Left ventricle myocardium inferior (tissue), 1 donor: ENCODE measurements at places on chromosomes 4 and X. TPM values are rescaled to one million over a fixed set of nuclear protein-coding genes. Genes with fewer than 3 reads are reported as not detected.
A peak's percentile ranks its signal among the peaks of the same experiment; 100 is the strongest.

GRCh38 chr4:105650190-105650589 is 58.3 kb downstream of the INTS12 start:
- no peak for DNase-seq
- no peaks in the 10 kb centered on the region for H3K36me3 ChIP-seq
- H3K27ac ChIP-seq: no peak overlapping the region

DNA sequence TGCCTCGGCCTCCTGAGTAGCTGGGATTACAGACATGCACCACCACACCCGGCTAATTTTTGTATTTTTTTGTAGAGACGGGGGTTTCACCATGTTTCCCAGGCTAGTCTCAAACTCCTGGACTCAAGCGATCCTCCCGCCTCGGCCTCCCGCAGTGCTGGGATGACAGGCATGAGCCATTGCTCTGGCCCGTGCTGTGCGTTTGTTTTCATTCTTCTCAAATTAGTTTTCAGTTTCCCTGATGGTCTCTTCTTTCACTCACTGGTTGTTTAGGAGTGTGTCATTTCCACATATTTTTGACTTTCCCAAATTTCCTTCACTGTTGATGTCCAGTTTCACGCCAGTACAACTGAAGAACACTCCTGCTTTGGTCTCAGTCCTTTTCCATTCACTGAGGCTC is 31.8 kb downstream of the SH3TC1 start:
- no peak for DNase-seq
- H3K27me3 ChIP-seq: no peaks in the 10 kb centered on the region
- peaks cover 32% of the 10 kb centered on the region for H3K36me3 ChIP-seq

- H3K27me3 ChIP-seq: no peaks in the 10 kb centered on the region
- no peak overlapping the region for H3K4me3 ChIP-seq
- no peak overlapping the region for H3K27ac ChIP-seq
- DNase-seq: no peak
Observed at GRCh38 chrX:123771449-123772064, 38.7 kb upstream of the THOC2 start.

DNA sequence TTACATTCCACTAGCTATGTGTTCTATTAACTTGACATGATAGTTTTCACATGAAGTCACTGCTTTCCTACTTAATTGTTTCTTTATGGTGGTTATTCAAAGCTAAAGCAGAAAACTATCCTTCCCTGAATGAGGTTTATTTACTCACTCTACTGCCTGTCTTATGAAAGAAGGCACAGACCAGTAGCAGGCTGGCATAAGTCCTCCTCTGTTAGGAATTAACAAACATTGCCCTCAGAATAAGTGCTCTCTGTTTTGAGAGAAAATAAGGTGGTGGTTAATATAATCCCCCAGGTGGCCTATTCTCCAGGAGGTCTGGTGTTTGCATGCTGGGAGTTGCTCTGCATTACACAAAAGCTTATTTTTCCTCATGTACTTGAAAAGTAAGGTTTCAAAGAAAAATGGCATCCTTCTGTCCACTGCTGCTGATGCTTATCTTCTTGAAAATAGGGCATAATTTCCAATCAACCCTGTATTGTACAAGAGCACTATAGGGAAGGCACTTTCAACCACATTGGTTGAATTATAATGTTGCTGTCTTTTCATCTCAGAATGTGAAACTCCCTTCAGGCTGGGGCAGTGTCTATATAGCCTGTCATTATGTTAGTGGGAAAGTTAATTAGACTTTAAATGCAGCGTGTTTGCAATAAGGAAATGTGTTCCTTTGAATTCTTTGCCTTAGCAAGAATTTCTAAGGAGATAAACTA is 119.7 kb upstream of the TBC1D9 start:
- H3K27me3 ChIP-seq: no peaks in the 10 kb centered on the region
- no peak overlapping the region for H3K27ac ChIP-seq
- peaks cover 16% of the 10 kb centered on the region for H3K4me1 ChIP-seq
- DNase-seq: no peak
- no peaks in the 10 kb centered on the region for H3K36me3 ChIP-seq
- no peak overlapping the region for H3K4me3 ChIP-seq

Gene VSIG1
- not detected for total RNA-seq

GRCh38 chr4:81214144-81214880 is 710 bp downstream of the PRKG2 start:
- peaks cover 14% of the 10 kb centered on the region for H3K4me1 ChIP-seq
- no peak overlapping the region for H3K27ac ChIP-seq
- H3K27me3 ChIP-seq: peaks cover 79% of the 10 kb centered on the region
- H3K4me3 ChIP-seq: peak overlapping the region; percentile 56
- H3K36me3 ChIP-seq: no peaks in the 10 kb centered on the region

Gene FAM53A
- 0.71 TPM for total RNA-seq

- H3K27ac ChIP-seq: no peak overlapping the region
- DNase-seq: no peak
Observed at GRCh38 chr4:136925203-136925602, 607.1 kb downstream of the PCDH18 start.

DNA sequence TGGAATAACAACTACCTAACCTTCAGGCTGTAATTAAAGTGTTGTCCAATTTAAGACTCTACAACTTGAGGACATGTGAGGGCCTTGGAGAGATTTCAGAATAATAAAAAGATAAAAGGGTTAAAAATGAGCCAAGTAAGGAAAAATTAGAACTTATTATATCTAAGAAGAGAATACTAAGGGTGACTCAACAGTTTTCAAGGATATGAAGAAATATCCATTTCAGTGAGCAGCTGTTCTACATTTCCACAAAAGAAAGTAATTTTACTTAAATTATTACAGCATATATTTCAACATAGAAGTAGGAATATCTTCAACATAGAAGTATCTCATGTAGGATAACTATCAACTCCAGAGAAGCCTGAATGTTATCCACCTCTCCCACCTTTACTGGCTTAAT is 11.3 kb downstream of the SNX12 start:
- H3K4me3 ChIP-seq: no peak overlapping the region
- no peak overlapping the region for H3K27ac ChIP-seq
- no peaks in the 10 kb centered on the region for H3K27me3 ChIP-seq
- peaks cover 26% of the 10 kb centered on the region for H3K36me3 ChIP-seq

- no peaks in the 10 kb centered on the region for H3K4me1 ChIP-seq
- no peaks in the 10 kb centered on the region for H3K36me3 ChIP-seq
- no peak overlapping the region for H3K27ac ChIP-seq
- H3K4me3 ChIP-seq: no peak overlapping the region
- DNase-seq: no peak
Observed at GRCh38 chr4:160026721-160027120, 923.8 kb downstream of the RAPGEF2 start.

DNA sequence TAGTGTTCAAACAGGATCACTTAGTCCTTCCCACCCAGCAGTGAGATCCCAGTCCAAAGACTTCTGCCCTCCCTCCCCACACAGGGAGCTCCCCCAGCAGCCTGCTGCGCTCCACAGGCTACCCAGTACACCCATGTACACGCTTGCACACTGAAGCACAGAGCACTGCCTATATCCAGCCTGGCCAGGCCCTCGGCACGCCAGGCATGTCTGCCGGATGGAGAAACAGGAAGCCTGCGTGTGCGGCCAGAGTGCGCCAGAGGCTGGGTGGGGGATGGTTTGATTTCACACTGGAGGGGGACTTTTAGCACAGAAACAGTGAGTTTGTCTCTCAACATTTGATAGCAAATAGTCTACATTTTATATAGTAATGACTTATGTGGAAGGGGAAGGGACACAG is 833.5 kb upstream of the IGFBP7 start:
- H3K4me1 ChIP-seq: no peaks in the 10 kb centered on the region
- H3K36me3 ChIP-seq: no peaks in the 10 kb centered on the region
- no peak for DNase-seq
- H3K27ac ChIP-seq: no peak overlapping the region
- no peak overlapping the region for H3K4me3 ChIP-seq

- H3K36me3 ChIP-seq: no peaks in the 10 kb centered on the region
- H3K27me3 ChIP-seq: no peaks in the 10 kb centered on the region
- H3K27ac ChIP-seq: no peak overlapping the region
- H3K4me1 ChIP-seq: no peaks in the 10 kb centered on the region
Observed at GRCh38 chr4:83189631-83190136, 75.2 kb upstream of the PLAC8 start.
